Activated CD8-positive, alpha-beta T cell treated with anti-CD3 and anti-CD28 coated beads for 36 hours (primary cell): ENCODE measurements at places on chromosomes 3 and 15.
A peak's percentile ranks its signal among the peaks of the same experiment; 100 is the strongest.

- DNase-seq: peak; percentile 33
Measured at GRCh38 chr3:61564395-61565059, 3.2 kb downstream of the PTPRG start.

- DNase-seq: no peak
Measured at GRCh38 chr15:36271048-36271447, 308.4 kb upstream of the CDIN1 start.

GRCh38 chr3:65262548-65262947, 574.7 kb upstream of the ADAMTS9 start:
- DNase-seq: no peak

DNA sequence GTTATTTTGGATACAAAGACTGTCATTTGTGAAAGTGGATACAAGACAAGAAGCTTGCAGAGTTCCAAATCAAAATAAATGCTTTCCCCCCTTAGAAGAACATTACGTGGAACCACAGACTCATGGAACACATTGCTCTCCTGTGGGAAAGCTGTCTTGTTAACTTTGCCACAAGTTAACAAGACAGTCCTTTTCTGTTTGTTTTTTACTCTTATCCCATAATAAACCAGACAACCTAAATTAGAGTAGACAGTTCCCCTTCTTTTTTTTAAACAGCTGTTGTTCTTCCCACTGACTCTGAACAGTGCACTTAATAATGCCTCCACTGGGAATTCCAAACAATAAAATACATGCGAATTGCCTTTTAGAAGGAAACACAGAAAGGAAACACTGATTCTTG, 255.3 kb upstream of the UBE2E2 start:
- DNase-seq: no peak

DNA sequence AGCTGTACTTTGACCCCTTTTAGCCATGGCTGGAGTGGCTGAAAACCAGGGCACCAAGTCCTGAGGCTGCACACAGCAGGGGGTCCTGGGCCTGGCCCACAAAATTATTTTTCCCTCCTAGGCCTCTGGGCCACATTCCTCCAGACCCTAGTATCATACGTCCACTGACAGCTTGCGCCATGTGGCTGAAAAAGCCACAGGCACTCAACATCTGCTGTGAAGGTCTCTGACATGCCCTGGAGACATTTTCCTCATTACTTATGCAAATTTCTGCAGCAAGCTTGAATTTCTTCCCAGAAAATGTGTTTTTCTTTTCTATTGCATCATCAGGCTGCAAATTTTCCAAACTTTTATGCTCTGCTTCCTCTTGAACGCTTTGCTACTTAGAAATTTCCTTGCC, 239.0 kb downstream of the SQOR start:
- no peak for DNase-seq

DNA sequence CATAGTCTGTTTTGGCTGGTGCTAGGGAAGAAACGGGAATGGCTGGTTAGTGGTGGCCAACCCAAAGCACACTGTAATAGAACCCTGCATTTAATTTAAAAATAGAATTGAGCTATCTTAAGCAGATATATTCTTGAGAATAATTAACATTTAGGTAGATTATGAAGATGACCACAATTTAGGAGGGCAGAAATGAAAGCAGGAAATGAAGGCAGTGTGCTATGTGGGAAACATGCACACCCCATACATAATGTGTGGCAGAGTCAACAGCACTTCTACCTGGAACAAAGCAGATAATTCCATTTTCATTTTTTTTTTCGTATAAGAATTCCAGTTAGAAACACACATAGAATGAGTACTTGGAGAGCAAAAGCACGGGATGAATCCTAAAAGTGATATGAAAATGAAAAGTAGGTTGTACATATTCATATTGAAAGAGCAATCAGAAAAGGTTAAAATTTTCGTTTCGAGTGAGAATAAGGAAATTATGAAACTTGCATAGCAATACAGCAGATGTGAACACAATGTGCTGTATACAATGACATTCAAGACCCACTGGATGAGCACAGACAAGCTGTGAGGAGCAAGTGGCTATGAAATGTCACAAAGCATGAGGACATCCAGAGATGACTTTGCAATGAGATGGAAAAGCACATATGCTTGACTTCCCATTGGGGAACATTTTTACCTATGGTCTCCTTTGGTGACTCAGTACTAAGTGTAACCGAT, 102.6 kb downstream of the TFG start:
- DNase-seq: no peak

DNA sequence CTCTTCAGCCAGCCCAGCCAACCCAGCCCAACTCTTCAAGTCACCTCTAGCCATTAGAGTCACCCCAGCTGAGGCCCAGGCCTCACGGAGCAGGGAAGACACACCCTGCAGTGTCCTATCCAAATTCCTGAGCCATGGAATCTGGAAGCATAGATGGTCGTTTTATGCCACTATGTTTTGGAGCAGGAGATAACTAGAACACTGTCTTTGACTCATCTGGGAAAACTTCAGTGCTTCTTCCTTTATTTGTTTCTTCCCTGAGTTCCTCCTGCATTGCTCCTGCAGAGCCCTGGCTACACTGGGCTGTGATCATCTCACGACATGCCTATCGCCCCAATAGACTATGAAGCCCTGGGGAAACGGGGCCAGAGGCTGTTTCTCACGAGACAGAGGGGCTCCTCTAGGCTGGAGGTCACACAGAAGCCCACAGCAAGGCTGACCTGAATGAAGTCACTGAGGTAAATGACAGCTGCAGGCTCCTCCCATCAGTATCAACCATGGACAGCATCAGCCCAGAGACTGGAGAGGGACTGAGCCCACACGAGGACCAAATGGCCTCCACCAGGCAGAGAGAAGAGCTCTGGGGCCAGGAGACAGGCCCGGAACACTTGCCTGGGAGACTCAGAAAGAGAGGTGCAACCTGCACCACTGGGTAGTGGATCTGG, 22.7 kb downstream of the CRABP1 start:
- no peak for DNase-seq

DNA sequence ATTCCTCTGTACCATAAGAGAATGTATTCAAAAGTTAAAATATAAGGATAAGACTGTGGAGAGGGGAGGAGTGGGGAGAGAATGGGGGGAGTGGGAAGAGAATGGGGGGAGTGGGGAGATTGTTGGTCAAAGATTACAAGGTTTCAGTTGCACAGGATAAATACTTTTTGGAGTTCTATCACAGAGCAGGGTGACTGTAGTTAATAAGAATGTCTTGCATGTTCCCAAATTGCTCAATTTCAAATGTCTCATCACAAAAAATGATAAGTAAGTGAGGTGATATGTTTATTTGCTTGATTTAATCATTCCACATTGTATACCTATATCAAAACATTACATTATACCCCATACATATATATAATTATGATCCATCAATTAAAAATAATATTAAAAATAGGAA, 23.0 kb upstream of the MEF2A start:
- DNase-seq: no peak

DNA sequence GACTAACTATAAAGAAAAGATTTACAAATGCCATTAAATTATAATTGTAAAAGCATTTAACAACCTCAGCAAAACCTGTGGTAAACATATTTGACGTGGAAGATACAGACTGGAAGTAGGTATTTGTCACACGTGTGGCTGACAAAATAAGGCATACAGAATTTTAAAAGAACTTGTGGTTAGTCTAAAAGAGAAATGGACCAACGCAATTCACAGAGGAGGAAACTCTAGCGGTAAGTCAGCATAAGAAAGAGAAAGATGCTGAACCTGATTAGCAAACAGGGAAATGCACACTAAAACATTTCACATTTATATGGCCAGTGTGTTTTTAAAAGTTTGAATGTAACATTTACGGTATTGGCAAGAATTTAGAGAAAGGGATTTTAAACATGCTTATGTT, 35.3 kb downstream of the KCNH8 start:
- DNase-seq: no peak

GRCh38 chr3:67599821-67600220, 54.6 kb downstream of the SUCLG2 start:
- no peak for DNase-seq

DNA sequence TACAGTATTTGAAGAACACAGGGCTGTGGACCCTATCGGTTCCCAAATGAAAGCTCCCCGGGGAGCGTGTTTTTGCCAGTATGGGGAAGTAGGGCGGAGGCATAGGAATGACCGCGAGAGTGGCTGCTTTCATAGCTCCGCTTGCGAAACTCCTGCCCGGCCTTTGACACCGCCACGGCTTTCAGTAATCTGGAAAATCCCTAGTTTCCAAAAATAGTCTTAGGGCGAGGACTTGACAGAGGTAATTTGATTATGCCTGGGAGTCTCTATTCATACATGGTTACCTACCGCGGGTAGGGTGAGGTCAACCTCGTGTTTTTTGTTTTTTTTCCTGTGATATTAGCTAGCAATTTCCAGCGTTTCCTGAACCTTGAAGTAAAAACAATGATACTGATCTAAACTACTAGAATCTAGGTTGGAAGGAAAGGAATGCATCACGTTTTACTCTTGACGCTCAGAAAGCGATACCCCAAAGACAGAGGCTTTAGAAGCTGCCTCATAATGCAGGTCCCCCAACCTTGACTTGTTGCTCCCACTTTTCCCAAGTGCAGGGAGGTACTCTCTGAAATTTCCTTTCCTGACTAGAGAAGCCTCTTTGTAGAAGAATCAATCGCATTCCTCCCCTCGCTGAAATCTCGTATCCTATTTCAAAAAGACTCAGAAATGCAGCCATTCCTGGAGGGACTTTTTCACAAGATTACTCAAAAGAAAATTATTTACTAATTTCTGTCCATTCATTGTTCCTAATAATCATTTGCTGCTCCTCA, 894 bp upstream of the CCNL1 start:
- DNase-seq: peak; percentile 76

GRCh38 chr15:44682211-44682610, 18.7 kb upstream of the SPG11 start:
- DNase-seq: no peak

GRCh38 chr3:126207166-126207565, 26.8 kb upstream of the ALDH1L1 start:
- no peak for DNase-seq

DNA sequence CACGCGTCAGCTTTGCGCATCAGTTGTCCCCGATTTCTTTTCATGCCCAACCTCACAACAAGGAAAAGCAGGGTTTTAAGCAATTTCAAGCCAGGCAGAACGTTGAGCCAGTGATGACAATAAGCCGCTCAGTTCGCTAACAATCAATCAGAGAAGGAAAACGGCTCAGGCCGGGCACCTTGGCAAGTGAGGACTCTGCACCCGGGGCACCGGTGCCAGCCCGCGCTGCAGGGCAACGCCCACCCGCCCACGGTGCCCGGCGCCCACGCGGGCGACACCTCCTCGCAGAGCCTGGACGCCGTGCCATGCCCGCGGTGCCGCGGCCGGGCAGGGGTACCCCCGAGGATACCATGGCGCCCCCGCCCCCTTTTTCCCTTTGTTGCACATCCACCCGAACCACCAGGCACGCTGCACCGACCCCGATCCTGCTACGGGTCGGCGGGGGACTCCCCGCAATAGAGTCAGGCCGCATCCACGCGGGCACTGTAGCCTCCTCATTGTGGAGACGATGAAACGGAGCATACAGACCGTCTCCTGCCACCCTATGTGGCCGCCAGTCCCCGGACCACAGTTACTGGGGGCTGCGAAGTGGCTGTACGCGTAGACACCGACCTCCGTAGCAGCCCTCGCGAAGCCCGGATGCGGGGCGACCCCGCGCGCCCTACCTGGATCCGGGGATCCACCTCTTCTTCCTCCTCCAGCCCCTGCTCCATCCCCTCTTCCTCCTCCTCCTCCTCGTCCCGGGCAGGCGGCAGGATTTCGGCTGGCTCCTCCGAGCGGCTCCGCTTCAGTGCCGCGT, 581 bp downstream of the SH3BP5 start:
- DNase-seq: peak; percentile 48

- DNase-seq: no peak
Measured at GRCh38 chr15:82653483-82654168, 6.5 kb upstream of the CPEB1 start.

GRCh38 chr3:35707904-35708303, 68.6 kb downstream of the ARPP21 start:
- DNase-seq: no peak

GRCh38 chr3:152051501-152052404, 178.3 kb downstream of the SUCNR1 start:
- DNase-seq: no peak

DNA sequence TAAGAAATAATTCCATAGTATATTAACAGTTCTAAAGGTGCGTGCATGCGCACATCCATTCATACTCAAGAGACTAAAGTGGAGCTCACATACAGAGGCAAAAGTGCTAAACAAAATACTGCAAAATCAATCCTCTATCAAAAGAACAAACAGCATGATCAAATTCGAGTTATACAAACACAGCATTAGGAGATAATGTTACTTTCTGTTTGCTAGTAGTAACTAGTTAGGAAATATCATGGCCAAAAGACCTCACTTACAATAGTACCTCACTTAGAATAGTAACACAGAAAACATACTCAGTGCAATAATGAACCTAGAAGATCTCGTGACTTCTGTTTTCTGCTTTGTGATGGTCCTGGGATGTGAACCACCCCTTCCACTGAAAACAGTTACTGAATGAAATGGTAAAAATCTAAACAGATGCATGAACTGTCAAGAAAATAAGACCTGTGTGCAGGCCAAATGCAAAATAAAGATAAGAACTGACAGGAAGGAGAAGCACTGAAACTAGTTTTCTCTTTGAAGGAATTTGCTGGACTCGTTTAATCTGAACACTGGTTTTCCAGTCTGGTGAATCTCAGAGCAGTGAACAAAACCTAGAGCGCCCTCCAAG, 20.9 kb upstream of the CEMIP start:
- no peak for DNase-seq

DNA sequence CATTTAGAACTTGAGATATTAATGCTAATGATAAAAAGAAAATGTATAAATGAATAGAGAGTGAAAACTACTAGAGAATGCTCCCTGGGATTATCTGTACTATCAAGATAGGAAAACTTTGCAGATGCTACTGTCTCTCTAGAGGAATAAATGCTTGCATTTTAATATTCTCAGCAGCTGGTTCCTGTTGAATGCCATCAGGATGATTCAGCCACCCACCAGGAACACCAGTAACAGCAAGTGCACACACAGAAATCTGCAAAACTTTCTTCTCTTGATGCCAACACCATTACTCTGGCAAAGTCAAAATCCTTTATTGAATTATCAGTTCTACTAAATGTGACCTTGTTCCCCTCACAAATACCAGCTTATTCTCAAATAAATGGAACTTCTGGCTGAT, 148.4 kb downstream of the TIGIT start:
- no peak for DNase-seq

- no peak for DNase-seq
Measured at GRCh38 chr15:83587091-83587490, 66.8 kb upstream of the ADAMTSL3 start.

GRCh38 chr15:81363718-81364500, 10.1 kb downstream of the TMC3 start:
- DNase-seq: no peak

- DNase-seq: no peak
Measured at GRCh38 chr3:146894406-146894805, 289.3 kb upstream of the PLSCR5 start.
